ENCODE measurements at places on chromosomes 1 and 21.

DNA sequence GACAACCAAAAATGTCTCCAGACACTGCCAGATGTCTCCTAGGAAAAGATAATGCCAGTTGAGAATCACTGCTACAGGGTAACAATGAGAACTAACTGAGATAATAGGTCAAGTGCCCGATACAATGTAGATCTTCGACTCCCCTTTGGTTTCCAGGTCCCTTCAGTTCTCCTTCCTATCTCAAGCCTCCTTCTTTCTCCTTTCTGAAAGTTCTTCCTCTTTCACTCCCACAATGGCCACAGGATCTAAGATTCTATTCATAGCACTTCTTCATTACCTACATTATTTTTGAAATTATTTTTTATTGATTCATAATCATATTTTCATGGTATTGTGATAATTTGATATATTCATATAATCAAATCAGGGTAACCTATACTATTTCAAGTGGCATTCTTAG is 6.3 kb downstream of the PFDN2 start:
- no peak for DNase-seq

GRCh38 chr1:222283147-222283768 is 264.6 kb downstream of the HHIPL2 start:
- DNase-seq = no peak

- DNase-seq = no peak
Measured at GRCh38 chr1:8992936-8993687, 33.1 kb downstream of the SLC2A7 start.

DNA sequence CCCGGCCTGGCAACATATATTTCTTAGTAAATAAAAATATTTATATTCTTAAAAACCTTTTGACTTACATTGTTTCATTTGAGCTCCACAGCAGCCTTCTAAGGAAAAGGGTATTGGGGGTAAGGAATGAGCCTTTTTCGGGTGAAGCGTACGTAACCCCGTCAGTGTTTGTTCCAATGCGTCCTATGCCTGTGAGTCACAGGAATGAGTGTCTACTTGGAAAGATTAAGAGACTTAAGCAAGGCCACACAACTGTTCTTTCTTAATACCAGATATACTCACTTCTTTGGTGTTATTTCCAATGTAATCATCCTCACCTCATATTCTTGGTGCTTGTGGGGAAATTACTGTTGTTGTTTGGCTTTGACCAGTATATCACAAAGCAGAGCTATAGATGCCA is 22.7 kb downstream of the WDTC1 start:
- no peak for DNase-seq

DNA sequence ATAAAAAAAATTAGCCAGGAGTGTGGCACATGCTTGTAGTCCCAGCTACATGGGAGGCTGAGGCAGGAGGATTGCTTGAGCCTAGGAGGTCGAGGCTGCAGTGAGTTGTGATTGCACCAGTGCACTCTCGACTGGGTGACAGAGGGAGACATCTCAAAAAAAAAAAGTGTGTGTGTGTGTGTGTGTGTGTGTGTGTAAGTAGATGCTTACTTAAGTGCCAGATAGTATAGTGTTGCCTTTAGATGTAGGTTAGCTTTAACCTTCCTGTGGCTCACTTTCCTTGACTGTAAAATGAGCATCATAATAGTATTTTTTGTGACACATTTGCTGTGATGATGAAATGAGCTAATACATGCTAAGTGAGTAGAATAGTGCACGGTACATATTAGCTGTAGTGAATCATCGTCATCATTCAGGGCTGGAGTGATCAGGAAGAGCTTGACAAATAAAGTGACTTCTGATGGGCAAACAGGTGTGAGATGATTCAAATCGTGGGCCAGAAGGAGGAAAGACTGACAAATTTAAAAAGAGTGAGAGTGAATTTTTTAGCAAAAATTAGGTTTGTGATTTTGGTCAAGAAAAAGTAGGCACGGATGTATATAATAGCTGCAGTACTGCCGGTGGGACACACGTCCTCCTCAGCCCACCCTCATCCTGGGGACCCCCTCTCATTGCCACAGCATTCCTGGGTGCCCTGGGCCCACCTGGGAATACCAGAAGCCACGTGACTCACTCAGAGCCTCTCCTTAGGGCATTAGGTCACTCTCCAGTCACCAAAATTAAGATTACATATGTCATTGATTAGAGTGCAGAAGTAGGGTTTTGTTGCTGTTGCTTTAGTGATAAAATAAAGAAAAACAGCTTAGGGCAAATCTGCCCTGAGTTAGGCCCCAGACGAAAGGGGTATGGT is 33.9 kb downstream of the EIF2D start:
- DNase-seq = no peak

GRCh38 chr1:159068886-159069285 is 7.7 kb downstream of the AIM2 start:
- DNase-seq = no peak

DNA sequence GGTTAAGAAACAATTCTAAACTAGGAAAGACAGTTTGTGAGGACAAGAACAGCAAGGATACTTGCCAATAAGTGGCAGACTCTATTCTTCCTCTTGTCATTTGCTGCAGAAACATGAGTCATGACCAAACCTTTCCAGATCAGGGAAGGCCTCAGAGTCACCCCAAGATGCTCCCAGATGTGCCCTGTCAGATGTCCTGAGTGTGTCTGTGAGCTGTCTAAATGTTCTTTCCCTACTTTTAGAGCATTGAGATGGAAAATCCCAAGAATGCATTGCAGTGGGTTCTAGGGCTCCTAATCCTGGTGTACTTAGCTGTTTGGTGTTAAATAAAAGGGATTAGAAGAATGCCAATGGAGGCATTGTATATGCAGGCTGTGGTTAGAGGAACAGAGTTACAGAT is 57.5 kb upstream of the KIAA0040 start:
- DNase-seq = no peak

DNA sequence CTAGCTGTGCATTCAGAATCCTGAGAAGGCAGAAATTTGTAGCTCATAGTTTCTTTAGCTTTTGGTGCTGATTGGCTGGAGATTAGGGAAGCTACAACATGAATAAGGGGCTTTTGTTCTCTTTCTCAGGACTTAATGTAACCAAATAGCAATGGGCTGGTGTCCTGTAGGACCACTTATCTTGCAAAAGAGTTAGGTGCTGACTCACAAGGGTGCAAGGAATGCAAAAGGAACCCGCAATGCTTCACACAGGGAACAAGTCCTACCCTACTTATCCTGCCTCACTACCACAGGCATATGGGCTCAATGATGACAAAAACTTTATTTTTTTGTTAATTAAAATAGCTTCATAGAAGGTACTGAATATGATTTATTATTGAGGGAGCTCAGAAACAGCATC is 541.5 kb downstream of the AMY1C start:
- no peak for DNase-seq

- DNase-seq = no peak
Measured at GRCh38 chr1:162943622-162944021, 82.6 kb upstream of the CCDC190 start.

- DNase-seq = no peak
Measured at GRCh38 chr1:163093579-163093978, 24.4 kb downstream of the RGS4 start.

DNA sequence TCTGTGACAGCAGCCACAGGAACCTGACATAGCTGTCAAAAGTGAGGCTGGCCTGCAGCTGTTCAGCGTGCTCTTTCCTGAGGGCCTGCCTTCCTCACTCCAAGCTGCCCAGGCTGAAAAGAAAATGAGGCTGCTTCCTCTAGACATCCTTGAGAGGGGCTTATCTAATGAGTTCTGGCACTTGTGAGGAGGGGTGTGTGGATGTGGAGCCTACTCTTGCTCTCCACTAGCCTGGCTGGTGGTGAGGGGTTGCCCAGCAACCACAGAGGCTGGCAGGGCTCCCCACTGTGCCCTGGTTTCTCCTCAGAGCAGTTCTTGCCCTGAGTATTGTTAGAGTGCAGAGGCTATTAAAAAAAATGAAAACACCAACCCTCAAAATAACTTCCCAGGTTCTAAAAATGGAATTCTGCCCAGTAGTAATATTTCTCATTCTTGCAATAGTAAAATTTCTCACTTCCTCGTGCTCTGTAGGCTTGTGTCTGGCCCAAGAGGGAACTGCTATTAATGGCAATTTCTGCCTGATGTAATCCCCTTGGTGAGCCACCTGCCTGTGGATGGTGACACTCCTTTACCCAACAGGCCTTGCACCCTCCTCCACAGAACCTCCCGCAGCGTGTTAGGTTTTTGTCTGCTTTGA is 52.6 kb upstream of the EPS8L3 start:
- no peak for DNase-seq

DNA sequence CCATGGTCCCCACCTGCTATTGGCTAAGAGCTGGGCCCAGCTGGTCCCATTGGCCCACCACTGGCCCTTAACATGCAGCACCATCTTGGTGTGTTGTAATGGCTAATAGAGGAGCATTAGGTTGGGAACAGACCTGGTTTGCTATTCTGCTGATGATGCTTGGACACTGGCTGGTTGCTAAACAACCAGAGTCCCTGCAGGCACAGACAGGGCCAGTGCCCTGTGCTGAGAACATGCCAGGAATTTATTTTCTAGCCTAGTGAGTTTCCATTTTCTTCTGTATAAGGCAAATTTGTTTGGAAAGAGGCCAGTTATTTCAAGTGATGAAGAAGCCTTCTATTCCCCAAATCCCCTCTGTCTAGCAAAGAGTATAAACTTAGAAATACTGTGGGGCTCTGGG is 42.9 kb upstream of the TDRD10 start:
- no peak for DNase-seq

GRCh38 chr1:107357376-107357775 is 216.5 kb downstream of the NTNG1 start:
- DNase-seq = no peak

DNA sequence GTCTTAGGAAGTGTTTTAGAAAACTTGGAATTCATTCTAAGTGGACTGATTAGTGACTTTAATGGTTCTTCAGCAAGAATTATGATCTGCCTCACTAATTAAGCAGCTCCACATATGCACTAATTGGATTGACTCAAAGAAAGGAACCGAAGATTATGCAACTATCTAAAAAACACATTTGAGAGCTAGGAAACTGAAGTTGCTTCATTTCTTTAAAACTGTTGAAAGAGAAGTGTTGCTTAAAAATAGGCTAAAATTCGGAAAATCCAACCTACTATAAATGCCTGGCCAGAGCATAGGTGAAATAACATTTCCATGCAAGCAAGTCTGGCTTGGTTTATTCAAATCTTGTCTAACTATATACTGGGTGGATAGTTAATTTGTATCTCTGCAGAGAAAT is 502.9 kb upstream of the ZRANB2 start:
- DNase-seq = no peak

DNA sequence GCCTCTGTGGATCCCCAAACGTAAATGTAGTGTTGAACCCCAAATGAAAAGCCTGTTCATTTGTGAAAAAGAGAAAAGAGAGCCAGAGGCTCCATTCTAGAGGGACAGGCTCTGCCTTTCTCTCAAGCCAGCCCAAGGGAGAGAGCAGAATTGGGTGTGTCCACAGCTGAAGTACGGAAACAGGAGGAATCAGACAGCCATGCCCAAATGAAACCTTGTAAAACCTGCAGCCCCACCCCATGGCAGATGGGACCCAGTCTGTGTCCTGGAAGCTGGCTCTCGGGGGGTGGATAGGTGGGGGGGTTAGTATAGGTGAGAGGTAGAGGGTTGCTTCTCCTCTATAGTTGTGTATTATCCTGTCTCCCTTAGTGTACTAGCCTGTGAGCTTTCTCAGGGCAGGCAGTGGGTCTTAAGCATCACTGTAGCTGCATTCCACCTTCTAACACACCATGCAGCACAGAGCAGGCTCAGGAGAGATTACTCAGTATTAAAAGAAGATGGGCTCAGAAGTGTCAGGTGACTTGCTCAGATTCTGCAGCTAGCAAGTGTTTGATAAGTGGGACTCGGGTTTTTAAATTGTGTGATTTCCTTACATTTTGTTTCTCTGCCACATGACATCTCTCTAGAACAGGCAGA is 67.4 kb upstream of the SIPA1L2 start:
- no peak for DNase-seq

DNA sequence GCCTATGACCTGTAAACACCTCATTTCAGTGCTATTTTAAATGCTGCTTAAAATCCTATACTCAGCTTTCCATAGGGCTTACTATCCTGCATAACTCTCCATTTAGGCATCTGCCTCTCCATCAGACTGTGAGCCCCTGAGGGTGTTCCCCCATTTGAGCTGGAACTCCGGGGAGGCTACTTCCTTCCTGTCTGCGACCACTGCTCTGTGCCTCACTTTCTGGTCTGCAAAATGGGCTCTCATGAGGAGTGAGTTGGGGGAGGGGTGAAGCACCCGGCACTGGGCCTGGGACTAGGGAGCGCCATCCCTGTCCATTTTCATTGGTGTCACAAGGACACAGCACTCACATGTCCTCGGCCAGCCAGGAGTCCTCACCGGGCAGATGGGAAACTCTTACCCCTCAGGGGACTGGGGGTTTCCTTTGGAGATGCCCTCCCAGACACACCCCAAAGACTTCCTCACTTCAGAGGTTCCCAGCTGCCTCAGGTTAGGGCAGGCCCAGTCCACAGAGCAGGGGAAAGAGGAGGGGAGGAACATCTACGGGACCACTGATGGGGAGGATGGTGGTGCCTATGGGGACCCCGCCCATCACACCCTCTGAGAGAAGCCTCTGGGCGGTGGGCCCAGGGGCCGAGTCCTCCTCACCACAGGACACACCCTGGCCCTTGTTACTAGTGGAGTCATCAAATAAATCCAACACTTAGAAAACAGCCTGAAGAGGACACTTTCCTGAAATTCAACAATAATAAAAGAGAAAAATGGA is 134.9 kb downstream of the MATN1 start:
- DNase-seq = no peak

GRCh38 chr21:35437941-35438340 is 388.8 kb upstream of the RUNX1 start:
- no peak for DNase-seq

GRCh38 chr1:71357708-71358107 is 276.9 kb upstream of the ZRANB2 start:
- no peak for DNase-seq

- DNase-seq = no peak
Measured at GRCh38 chr1:961132-961669, 817 bp downstream of the KLHL17 start.

GRCh38 chr1:197413564-197413963 is 145.5 kb downstream of the CRB1 start:
- DNase-seq = no peak

Data from substantia nigra (tissue), 51 donors.